ENCODE measurements at places on chromosomes 3 and 15.

DNA sequence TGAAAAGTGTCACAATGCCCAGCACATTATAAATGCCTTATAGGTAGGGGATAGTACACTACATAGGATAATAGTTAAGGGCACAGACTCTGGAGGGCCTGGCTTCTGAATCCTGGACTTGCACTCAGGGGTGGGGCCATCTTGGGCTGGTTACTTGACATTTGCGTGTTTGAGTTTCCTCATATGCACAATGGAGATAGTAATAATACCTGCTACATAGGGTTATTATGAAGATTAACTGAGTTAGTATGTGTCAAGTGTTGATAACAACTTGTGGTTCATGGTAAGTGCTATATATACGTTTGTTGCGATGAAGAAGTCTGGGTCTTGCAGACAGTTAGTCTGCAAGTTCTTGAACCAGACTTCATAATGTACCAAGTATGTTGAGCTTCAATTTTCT, 37.0 kb downstream of the MITF start:
- DNase-seq, result no peak

GRCh38 chr3:128133273-128133883, 9.8 kb upstream of the RUVBL1 start:
- no peak for DNase-seq

DNA sequence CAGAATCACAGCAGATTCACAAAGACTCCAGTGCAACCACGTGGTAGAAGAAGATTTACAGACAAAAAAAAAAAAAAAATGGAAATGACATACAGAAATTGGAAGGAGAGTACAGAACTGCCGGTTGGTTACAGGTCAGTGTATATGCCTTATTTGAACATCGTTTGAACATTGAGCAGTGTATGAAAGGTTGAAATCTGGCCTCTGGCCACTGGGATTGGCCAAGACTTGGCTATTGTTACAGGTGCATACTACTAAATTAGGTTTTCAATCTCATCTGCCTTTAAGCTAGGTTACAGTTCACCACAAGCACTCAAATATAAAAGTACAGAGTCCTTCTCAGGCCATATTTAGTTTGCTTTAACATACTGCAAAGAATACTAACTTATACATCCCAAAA, 59.8 kb downstream of the THBS1 start:
- DNase-seq, result no peak

GRCh38 chr15:56732135-56732885, 999 bp downstream of the ZNF280D start:
- peak; percentile 23 for DNase-seq

GRCh38 chr3:179046497-179047353, 24.9 kb downstream of the ZMAT3 start:
- no peak for DNase-seq

- DNase-seq, result no peak
Measured at GRCh38 chr3:50563867-50564266, 3.7 kb downstream of the C3orf18 start.

DNA sequence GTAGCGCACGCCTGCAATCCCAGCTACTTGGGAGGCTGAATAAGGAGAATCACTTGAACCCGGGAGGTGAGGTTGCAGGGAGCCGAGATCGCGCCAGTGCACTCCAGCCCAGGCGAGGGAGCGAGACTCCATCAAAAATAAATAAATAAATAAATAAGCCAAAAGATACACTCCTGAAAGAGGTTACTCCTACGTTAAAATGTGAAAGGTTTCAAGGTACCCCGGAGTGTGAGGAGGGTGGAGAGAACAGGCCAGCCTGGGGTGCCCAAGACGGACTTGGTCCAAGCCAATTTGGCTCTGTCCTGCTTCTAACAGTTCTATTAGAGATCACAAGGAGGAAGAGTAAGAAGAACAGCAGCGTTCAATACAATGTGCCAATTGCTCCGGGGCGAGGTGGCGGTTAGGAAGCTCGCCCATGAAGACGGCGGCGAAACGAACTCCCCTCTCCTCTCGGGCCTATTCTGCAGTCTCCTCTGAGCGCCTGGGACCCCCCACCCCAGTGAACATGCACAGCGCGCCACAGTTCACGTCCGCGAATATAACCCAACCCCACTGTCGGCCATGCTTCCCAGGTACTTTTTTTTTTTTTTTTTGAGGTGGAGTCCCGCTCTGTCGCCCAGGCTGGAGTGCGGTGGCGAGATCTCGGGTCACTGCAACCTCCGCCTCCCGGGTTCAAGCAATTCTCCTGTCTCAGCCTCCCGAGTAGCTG, 942 bp downstream of the ELP6 start:
- no peak for DNase-seq

DNA sequence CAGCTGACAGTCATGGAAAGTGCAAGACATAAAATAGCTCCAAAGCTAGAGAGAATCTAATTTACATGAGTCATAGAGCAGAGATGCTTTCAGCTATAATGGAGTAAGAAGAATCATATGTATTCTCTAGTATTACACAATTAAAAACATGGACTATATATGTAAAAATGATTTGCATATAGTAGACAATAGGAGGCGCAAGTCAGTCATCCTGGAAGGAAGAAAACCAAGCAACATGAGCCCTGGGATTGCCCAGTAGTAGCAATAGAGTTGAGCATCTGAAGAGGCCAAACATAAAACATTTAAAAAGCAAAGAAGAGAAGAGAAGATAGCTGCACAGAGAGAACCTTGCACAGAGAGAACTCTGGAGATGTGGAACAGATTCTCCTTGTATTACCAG, 455.0 kb downstream of the EPHA3 start:
- DNase-seq, result no peak

DNA sequence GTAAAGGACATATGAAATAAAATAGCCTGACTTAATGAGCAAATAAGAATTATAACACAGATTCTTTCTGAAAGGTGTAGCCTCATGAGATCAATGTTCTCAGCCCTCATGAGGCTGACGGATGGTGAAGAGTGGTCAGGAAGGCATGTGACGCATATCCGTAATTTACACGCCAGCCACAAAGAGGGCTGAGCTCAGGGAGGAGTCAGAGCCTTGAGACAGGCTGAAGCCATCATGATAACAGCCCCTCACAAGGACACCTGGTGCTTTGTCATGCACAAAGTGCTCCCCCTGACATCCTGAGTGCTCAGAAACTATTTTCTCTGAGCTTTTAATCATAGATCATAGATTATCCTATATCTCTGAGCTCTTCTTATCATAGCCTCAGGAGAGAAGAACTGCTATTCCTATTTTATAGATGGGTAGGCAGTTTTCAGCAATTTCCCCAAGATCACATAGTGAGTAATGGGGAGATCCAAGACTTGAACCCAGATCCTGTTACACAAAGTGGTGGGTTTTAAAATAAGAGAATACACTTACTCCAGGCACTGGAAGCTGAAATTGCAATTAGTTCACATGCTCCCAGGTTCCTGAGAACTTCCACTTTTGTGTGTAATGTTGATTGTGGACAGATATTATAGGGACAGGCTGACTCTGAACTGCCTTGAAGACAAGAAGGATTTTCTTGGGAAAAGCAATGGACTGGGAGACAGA, 267.1 kb downstream of the RPLP1 start:
- no peak for DNase-seq

DNA sequence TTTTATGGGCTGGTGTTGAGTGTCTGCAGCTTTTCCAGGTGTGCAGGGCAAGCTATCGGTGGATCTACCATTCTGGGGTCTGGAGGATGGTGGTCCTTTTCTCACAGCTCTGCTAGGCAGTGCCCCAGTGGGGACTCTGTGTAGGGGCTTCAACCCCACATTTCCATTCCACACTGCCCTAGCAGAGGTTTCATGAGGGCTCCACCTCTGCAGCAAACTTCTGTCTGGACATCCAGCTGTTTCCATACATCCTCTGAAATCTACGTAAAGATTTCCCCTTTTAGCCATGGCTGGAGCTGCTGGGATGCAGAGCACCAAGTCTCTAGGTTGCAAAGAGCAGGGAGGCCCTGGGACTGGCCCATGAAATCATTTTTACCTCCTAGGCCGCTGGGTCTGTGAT, 11.6 kb downstream of the RFX7 start:
- no peak for DNase-seq

- DNase-seq, result no peak
Measured at GRCh38 chr3:147393943-147394883, 12.1 kb downstream of the ZIC4 start.

GRCh38 chr3:195123281-195123691, 147.7 kb downstream of the XXYLT1 start:
- peak; percentile 68 for DNase-seq

- no peak for DNase-seq
Measured at GRCh38 chr15:75663931-75664421, 16.3 kb downstream of the SNX33 start.

DNA sequence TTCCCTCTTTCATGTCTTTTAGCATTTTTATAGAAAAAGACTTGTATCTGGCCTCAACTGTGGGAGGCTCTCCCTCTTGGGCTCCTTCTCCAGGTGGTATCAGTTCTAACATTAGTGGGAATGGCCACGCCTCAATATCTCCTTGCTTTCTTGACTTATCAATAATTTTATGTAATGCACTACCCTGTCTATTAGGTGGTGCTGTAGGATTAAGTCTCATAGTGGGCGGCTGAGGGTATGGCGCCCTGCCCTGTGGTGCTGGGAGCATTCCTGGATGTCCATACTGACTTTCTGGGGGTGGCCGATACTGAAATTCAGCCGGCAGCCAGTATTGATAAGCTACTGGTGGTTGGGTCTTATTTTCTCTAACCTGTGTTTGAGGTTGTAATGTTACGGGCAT, 8.7 kb upstream of the RPUSD3 start:
- DNase-seq, result no peak

DNA sequence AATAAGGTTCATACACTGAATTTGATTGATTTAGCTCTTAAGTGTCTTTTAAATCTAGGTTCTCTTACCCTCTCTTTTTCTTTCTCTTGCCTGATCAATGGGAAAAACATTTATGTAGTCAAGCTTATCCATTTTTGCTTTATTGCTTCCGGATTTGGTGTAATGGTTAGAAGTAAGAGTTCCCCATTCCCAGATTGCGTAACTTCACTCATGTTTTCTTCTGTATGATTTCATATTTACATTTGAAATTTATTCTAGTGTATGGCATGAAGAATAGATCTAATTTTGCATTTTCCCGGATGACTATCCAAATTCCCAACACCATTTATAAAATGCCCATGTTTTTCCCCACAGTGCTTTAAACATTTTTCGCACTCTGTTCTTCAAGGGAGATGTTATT, 27.9 kb upstream of the SV2B start:
- DNase-seq, result no peak

DNA sequence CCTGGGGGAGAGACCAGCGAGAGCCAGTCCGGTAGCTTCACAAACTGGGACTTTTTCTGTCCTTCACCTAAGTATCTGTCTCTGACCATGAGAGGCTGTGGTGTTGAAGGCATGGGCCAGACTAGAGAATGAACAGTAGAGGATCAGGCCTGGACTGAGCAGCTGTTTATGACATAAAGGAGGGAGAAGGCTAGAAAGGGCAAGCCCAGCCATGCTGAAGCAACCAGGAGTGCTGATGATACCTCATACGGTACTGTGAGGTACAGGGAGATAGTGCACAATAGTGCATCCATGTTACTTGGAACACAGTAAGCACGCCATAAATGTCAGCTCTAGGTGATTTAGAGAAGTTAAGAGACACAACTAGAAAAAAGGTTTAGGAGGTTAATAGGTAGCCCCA, 22.6 kb upstream of the TIMP4 start:
- no peak for DNase-seq

GRCh38 chr3:13547591-13548371, 1.1 kb upstream of the FBLN2 start:
- DNase-seq, result no peak

- no peak for DNase-seq
Measured at GRCh38 chr3:7667774-7668173, 806.9 kb downstream of the GRM7 start.

DNA sequence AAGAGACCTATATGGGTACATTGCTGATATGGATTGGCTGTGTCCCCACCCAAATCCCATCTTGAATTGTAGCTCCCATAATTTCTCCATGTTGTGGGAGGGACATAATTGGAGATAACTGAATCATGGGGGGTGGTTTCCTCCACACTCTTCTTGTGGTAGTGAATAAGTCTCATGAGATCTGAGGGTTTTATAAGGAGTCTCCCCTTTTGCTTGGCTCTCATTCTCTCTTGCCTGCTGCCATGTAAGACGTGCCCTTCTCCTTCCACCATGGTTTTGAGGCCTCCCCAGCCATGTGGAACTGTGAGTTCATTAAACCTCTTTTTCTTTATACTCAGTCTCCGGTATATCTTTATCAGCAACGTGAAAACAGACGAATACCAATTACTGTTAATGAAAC, 5.0 kb upstream of the ARRDC4 start:
- no peak for DNase-seq

DNA sequence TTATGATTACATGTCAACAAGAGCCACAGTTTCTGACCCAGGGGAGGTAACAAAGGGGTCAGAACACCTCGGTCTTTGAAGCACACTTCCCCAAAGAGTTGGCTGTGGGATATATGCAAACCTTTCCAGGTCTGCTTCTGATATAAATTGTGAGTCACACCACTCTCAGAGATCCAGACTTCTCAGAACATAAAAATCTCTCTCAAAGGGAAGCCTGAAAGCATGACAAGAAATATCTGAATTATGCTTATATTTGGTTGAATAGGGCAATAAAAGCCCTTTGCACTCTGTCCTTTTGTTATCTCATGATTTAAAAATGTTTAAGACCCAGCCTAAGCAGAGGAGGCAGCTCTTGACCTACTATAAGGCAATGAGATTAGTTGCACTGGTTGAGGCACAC, 56.8 kb downstream of the MYH15 start:
- DNase-seq, result peak; percentile 28

DNA sequence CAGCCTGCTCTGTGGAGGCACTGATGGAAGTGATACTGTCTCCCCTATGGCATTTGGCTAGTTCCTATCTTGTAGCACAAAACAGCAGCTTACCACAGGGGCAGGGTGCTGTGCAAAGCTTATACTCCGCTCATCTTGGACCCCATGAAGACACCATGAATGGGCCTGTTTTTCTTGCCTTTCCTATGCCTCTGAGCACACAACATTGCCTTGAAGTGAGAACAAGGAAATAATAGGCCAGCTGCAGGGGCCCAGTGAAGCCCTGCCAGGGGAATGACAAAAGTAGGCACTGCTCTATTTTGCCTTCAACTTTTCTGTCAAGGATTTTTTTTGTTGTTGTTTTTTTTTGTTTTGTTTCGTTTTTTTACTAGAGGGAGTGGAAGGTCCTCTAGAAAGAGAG, 110.3 kb downstream of the PDE8A start:
- DNase-seq, result no peak

- DNase-seq, result no peak
Measured at GRCh38 chr3:126743350-126743749, 39.3 kb downstream of the CHCHD6 start.

Measured in AG08395 (cell line).